Activated CD4-positive, alpha-beta T cell treated with anti-CD3 and anti-CD28 coated beads for 4 hours (primary cell): ENCODE measurements at places on chromosomes 4 and X.
A peak's percentile ranks its signal among the peaks of the same experiment; 100 is the strongest.

- peak; percentile 71 for DNase-seq
Observed at GRCh38 chr4:6688879-6689505, 4.7 kb upstream of the S100P start.

DNA sequence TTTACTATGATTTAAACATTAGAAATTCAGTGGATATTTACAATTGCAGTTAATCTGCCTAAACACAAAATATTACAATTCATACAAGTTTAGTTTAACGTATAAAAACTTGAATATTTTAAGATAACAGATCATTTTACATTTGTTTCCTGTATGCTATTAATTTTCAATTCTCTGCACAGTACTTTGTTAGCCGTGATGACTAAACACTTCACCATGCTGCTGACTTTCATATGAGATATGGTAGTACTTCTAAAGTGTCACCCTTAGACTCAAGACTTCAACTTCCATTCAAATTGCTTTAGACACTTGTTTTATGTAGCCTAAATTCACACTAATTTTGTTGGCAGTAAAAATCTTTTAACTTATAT lies 1646.4 kb upstream of the ADGRL3 start:
- no peak for DNase-seq

DNA sequence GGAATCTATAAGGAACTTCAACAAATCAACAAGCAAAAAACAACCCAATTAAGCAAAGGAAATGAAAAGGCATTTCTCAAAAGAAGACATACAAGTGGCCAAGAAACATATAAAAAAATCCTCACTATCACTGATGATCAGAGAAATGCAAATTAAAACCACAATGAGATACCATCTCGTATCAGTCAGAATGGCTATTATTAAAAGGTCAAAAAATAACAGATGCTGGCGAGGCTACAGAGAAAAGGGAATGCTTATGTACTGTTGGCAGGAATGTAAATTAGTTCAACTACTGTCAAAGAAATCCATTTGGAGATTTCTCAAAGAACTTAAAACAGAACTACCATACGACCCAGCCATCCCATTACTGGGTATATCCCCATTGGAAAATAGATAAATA lies 292.4 kb upstream of the FAT1 start:
- no peak for DNase-seq

DNA sequence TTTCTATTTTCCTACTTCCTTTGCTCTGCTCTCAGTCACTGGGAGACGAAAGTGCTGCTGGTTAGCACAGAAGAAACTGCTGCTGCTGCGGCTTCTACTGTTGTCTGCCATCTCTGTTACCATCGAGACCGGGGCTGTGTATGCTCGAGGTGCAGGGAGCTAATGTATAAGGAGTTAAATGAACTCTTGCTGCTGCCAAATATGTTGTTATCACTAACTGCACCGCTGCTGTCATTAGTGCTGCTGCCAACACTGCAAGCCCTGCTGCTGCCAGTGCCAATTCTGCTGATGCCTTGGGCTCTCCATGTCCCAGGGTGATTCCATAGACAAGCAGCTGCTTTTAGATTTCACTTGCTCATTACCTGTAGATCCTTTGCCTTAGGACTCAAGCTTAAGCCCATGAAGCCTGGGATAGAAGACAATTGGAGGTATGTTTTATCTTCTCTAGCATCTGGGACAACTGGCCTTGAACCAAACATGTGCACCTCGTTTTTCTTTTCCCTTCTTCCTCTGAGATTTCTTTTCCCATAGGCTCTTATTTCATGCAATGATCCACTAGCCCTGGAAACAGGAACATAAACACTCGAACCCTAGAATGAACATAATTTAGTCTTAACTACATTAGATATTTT lies 107.8 kb downstream of the CCSER1 start:
- DNase-seq, result no peak

DNA sequence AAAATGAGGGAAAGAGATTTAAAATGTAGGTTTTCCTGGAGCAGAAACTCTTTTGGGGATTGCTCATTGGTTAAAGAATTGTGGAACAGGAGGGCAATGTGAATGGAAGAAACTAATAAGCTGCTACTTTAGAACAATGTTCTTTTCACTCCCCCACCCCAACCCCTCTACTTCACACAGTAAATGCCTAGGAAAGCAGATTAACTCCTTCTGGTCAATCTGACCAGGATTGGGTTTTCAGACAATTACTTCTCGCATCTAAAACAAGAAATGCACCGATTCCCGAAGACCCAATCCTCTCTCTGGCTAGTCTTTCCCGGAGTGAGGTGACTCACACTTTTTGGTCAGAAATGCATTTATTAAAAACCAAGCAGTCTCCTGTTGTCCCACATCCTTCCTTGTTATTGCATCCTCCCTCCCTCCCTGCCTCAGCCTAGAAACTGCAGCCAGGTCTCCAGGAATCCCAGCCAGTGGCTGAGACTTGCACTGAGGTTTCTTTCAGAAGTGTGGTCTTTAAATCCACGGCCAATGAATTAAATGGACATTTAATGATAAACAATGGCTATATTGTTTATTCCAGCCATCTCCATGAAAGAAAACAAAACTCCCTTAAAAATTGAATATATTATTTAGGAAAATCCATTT lies 21.4 kb downstream of the MFAP3L start:
- DNase-seq, result no peak

DNA sequence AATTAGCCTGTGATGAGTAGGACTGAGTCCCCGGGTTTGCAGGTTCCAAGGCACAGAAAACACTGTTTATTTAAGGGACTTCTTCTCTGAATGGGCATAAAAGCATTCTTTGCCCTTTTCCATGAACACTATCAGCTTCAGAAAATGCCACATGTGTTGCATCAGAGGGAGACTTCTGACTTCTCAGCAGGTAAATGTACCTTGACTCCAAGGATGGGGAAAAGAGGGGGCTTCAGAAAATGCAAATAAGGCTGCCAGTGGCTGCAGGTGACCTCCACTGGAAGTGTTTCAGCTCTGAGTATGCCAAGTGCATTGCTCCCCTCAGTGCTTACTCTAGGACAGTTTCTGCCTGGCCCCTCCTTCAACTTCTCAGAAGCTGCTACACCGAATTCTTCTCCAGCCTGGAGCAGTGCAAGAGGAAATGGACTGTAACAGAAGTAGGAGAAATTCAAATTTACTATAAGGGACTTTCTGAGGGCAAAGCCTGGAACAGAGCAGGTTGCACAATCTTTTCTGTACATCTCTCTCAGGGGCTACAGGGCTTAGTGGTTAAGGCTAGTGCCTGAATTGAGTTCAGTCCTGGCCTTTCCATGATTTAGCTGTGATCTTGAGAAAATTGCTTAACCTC lies 233.2 kb downstream of the PTTG2 start:
- DNase-seq, result no peak

DNA sequence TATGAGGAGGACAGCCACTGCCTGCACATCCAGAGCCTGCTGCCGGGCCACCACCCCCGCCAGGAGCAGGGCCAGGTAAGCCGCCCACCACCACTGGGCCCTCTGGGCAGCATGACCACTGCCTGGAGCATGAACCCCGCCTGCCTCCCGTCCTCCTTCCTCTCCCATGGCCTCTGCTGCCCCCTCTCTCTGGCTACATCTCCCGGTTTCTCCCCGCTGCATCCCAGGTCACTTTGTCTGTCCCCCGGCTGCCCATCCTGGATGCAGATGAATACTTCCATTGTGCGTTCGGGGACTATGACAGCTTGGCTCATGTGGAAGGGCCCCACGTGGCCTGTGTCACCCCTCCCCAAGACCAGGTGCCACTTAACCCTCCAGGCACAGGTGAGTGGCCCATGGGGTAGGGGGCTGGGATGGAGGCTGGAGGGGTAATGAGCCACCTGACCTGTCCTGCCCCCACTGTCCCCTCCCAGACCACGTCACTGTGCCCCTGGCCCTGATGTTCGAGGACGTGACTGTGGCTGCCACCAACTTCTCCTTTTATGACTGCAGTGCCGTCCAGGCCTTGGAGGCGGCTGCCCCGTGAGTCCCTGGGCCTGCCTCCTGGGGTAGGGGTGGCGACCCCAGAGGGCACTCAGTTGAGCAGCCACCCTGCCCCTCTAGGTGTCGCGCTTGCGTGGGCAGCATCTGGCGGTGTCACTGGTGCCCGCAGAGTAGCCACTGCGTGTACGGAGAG lies 6.0 kb downstream of the PLXNB3 start:
- no peak for DNase-seq

GRCh38 chr4:116913451-116913850 lies 171.9 kb downstream of the TRAM1L1 start:
- no peak for DNase-seq

GRCh38 chrX:13493659-13494058 lies 75.7 kb upstream of the EGFL6 start:
- DNase-seq, result no peak

GRCh38 chr4:99712530-99712929 lies 54.9 kb upstream of the C4orf54 start:
- no peak for DNase-seq

DNA sequence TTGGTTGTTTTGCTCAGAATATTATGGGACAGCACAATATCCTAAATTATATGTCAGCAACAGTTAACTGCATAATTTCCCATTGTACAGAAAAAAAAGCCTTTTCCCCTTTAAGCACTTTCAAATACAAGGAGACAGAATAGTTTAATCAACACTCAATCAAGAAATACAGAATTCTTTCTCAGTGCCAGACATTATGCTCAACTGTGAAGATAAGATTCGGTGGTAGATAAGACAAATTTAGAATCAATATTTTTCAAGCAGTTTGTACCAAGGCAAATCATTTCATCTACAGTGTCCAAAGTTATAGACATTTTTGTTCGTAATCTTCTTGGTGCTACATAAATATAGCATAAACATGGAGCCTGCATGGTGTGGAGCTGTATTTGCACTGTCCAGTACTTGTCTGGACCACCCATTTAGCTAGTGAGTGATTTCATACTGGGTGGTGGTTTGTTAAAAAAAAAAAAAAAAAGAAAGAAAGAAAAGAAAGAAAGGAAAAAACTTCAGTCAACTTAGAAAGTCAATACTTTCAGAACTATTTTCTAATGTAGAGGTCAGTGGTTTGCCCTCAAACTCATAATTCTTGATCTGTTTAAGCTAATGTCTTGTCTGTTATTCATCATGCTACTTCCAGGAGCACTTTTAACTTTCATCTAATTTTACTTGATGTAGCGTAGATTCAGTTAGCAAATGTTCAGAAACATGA lies 522.9 kb downstream of the FAT4 start:
- DNase-seq, result no peak

- DNase-seq, result no peak
Observed at GRCh38 chr4:167084321-167084720, 150.0 kb downstream of the SPOCK3 start.

GRCh38 chr4:51960486-51960885 lies 59.7 kb downstream of the LRRC66 start:
- no peak for DNase-seq

DNA sequence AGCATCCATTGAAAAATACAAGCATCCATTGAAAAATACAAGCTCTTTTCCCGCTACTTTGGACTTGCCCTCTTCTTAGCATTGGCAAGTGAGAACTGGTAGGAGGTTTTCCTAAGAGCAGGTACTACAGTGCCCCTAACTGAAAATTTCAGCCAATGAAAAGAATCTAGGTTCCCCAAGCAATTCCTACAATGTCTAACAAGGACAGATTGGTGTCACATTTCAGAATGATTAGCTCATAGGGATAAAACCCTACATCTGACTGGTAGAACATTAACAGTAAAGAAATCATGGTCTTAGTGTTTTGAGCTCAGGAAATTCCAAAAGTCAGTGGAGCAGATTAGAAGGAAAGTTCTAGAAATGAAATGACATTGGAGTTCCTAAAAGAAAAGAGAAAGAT lies 68.6 kb upstream of the QRFPR start:
- no peak for DNase-seq

DNA sequence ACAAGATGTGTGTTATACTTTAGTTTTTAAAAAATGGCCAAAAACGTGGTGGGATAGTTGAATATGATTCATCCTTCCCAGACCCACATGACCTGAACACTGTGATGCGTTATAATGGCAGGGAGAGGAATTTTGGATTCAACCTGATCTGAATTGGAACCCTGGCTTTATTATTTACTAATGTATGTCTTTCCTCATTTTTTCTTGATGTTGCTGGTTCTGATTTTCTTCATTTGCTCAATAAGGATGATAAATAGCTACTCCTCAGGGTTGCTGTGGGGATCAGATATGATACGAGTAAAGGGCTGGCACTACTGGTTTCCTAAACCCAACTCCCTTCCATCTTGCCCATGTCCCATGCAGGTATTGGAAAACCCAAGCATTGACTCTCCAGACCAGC lies 24.2 kb upstream of the ACSL1 start:
- DNase-seq, result no peak

DNA sequence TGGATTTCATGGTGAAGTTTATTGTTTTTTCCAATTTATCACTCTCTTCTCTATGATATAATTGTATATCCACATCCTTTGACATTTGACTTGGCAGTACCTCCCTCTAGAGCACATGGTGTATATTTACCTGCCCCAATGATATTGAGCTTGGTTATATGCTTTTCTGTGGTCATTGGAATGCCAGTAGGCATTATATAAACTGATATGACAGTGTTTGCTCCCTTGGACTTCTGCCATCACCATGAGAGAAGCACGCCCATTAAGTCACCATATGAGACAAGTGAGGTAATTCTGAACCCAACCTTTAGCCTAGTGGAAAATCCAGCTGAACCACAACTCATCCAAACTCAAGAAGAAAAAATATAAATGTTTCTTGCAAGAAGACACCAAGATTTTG lies 2761.5 kb downstream of the ARAP2 start:
- DNase-seq, result no peak

DNA sequence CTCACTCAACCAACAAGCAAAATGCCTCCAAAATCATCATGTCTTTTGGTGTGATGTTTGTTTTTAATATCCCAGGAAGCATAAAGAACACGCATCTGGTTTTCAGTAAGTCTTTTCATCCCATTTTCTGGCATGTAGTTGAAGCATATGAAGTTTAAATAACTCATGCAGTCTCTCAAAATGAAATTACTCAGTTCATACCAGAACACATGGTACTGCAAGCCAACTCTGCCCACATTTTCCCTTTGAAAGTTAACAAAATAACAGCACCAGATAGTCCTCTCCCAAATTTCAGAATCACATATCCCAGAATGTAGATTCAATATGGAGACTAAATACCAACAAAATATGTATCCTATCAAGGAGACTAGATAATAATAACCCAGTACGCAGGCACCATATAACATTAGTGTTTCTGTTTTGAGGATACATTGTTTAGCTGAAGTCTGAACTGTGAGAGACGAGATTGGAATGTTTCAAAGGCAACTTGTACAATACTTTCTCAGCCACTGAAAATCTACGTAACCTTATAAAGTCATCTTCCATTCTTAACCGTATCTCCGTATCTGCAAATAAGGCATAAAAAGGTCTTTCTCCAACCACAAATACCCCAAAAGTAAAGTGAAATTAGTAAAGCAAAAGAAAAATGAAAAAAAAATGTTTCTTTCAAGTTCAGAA lies 23.1 kb downstream of the CORIN start:
- DNase-seq, result no peak

GRCh38 chr4:8163026-8163425 lies 4.4 kb upstream of the ABLIM2 start:
- no peak for DNase-seq
